ENCODE measurements at places on chromosomes 12 and 14.
A peak's percentile ranks its signal among the peaks of the same experiment; 100 is the strongest.

DNA sequence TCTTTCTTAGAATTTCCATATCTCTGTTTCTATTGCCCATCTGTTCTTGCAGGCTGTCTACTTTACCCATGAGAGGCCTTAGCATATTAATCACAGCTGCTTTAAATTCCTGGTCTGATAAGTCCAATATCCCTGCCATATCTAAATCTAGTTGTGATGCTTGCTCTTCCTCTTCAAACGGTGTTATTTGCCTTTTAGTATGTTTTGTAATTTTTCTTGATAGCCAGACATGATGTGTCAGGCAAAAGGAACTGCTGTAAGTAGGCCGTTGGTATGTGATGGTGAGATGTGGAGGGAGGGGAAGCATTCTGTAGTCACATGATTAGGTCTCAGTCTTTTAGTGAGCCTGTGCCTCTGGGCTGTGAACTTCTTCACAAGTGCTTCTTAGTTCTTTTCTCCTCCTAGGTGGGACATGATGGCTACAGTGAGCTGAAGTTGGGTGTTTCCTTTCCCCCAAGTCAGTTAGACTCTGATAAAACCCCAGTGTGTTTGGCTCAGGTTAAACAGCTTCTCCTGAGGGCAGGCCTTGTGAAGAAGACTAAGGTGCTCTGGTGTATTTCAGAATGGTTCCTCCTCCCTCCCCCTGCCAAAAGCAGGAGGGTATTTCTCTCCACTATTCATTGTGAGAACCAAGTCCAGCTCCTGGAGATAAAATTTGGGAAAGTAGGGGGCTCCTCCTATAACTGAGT lies 195.9 kb upstream of the PARP11 start:
- no peak for DNase-seq

DNA sequence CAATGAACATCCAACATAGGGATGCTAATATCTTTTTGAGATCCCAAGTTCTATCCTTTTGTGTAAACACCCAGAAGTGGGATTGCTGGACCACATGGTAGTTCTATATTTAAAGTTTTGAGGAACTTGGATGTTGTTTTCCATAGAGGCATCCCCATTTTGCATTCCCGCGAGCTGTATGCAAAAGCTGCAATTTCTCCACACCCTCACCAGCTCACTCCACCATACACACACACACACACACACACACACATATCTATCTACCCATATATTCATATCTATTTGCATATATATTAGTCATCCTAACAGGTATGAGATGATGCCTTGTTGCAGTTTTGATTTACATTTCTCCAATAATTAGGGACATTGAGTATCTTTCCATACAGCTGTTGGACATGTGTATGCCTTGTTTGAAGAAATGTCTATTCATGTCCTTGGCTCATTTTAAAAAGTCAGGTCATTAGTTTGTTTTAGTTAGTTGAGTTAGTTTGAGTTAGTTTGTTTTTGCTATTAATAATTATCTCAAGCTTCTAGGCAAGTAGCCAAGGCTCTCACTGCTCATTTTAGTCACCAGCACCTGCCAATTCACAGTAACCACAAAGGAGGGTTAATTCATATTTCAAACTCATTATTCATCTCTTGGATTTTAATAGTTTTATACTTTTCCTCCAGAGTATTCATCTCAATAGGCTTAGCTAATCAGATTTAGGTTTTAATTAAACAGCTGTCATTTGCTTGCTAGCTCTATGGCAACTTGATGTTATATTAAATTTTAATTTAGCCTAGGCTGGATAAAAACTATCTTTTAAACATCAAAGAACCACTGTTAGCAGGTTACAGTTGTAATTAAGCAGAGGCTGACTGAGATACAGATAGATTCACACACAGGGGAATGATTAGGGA lies 1435.9 kb upstream of the TMEM132C start:
- no peak for DNase-seq

DNA sequence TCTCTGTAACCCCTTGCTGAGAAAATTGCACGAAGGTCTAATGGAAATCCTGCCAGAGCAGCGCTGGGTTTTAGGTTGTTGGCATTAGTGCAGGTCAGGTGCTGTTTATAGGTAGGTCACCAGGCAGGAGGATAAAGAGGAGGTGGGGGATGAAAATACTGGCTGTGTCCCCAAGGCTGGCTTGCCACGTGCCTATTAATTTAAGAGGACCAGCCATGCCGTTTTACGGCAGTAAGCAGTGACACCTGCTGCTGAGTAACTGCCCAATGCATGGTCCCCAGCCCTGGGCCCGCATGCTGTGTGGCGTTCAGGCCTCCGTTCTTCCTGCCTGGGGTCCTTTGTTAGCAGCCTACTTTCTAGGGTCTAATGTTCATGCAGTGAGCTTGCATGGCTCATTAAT lies 67.2 kb downstream of the WDR20 start:
- DNase-seq = no peak

- DNase-seq = peak; percentile 62
Measured at GRCh38 chr12:119444462-119445044, 110.0 kb downstream of the CCDC60 start.

- no peak for DNase-seq
Measured at GRCh38 chr14:28468191-28469151, 298.1 kb upstream of the FOXG1 start.

- no peak for DNase-seq
Measured at GRCh38 chr14:24677956-24678355, 44.0 kb upstream of the GZMB start.
